Psoas muscle (tissue), 8 donors: ENCODE measurements at places on chromosomes 1 and 21.

GRCh38 chr21:35170244-35170643 is 121.1 kb upstream of the RUNX1 start:
- H3K4me3 ChIP-seq = no peak overlapping the region
- H3K27ac ChIP-seq = no peak overlapping the region
- no peaks in the 10 kb centered on the region for H3K36me3 ChIP-seq
- no peak for DNase-seq
- no peaks in the 10 kb centered on the region for H3K27me3 ChIP-seq

- no peaks in the 10 kb centered on the region for H3K36me3 ChIP-seq
- H3K4me3 ChIP-seq = no peak overlapping the region
- no peaks in the 10 kb centered on the region for H3K4me1 ChIP-seq
- H3K27ac ChIP-seq = no peak overlapping the region
- no peak for DNase-seq
Measured at GRCh38 chr1:21449906-21450305, 10.0 kb downstream of the NBPF3 start.

DNA sequence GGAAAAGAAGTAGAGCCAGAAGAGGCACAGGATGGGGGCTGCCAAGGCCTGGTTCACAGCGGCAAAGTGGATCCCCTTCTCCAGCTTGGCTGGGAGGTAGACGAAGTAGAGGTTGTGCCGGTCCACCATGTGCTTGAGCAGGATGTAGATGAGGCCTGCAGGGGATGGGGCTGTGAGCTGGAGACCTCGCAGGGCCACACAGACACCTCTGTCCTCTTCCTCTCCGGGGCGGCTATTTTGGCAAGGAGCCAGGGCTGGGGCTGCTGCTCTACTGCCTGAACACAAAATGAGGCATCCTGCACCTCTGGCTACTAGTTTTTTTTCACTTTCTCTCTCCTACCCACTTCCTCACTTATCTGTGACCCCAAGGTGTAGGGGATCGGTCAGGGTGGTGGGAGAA is 32.3 kb downstream of the TMEM63A start:
- no peak overlapping the region for H3K27ac ChIP-seq
- peak; percentile 73 for DNase-seq
- no peaks in the 10 kb centered on the region for H3K4me1 ChIP-seq
- no peak overlapping the region for H3K4me3 ChIP-seq

DNA sequence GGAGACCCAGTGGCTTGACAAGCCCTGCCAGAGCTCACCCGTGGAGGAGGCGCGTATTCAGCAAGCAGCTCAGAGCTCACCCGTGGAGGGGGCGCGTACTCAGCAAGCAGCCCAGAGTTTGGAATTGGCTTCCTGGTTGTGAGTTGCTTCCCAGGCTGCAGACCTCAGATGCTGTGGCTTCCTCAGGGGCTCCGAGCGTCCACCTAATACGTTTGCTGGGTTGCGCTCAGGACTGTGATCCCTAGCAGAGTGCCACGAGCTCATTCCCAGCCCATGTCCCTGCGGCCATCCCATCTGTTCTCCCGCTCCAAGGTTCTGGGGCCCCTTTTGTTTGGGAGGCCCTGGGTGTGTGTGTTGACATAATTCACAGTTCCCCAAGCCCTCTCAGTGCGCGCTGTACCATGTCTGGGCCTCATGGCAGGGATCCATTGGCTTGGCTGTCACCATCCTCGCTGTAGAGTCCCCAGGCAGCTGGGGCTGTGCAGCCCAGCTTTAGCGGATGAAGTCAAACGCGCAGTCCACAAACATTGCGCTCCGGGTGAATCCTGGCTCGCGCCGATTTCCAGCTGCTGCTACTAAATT is 3.6 kb downstream of the AJAP1 start:
- H3K27me3 ChIP-seq = peaks cover 63% of the 10 kb centered on the region
- DNase-seq = no peak
- H3K36me3 ChIP-seq = no peaks in the 10 kb centered on the region
- H3K4me3 ChIP-seq = no peak overlapping the region
- no peaks in the 10 kb centered on the region for H3K4me1 ChIP-seq

- H3K36me3 ChIP-seq = no peaks in the 10 kb centered on the region
- peak; percentile 49 for DNase-seq
- no peak overlapping the region for H3K4me3 ChIP-seq
- H3K27me3 ChIP-seq = no peaks in the 10 kb centered on the region
Measured at GRCh38 chr1:202135221-202135721, 9.3 kb downstream of the ARL8A start.

GRCh38 chr1:196890668-196891067 is 2.8 kb downstream of the CFHR4 start:
- no peaks in the 10 kb centered on the region for H3K4me1 ChIP-seq
- no peak overlapping the region for H3K4me3 ChIP-seq
- no peak for DNase-seq
- H3K27ac ChIP-seq = no peak overlapping the region
- no peaks in the 10 kb centered on the region for H3K36me3 ChIP-seq

GRCh38 chr1:248858096-248858890 is 592 bp downstream of the ZNF692 start:
- H3K36me3 ChIP-seq = no peaks in the 10 kb centered on the region
- H3K4me1 ChIP-seq = peaks cover 13% of the 10 kb centered on the region

DNA sequence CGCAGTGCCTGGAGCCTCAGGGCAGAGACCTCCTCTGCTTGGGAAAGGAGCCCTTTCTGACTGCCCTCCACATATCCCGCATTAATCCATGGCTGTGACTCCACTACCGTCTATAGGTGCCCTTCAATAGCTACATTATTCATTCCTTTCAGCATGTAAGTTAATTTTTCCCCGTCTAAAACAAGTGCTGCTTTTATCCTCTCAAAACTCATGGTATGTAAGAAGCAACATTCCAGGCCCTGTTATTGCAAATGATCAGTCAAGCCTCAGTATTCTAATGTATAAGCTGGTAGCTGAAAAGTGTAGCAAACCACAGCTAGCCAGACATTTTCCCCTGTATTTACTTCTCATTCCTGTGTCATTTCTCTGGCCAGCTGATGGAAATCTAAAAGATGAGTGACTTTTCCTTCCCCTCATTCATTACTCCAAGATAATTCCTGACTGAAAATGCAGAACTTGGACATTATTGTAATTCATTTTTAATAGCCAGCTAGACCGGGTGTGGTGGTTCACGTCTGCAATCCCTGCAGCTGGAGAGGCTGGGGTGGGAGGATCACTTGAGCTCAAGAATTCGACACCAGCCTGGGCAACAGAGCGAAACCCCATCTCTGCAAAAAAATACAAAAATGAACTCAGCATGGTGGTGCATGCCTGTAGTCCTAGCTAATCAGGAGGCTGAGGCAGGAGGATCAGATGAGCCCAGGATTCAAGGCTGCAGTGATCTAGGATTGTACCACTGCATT is 88.5 kb upstream of the SOD1 start:
- DNase-seq = no peak
- no peaks in the 10 kb centered on the region for H3K4me1 ChIP-seq
- H3K27ac ChIP-seq = no peak overlapping the region

DNA sequence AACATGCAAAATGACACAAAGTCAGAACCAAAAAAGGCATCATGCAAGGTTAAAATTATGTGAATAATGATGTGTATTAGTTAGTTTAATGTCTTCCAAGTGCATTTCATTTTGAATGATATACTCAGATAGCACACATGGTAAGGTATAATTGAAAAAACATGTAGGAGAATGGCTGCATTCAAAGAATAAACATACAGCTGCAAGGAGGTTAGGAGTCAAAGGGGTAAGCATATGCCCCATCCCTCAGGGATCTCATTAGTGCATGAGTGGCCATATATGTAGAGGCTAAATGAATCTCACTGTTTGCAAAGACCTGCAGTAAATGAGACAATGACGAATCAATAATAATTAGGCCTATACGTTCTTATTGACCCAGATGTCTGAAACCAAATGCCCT is 179.7 kb upstream of the HOOK1 start:
- peaks cover 5% of the 10 kb centered on the region for H3K4me1 ChIP-seq
- H3K27ac ChIP-seq = no peak overlapping the region
- H3K4me3 ChIP-seq = no peak overlapping the region
- no peaks in the 10 kb centered on the region for H3K36me3 ChIP-seq
- no peaks in the 10 kb centered on the region for H3K27me3 ChIP-seq

GRCh38 chr1:182428043-182428442 is 21.9 kb upstream of the RGSL1 start:
- no peaks in the 10 kb centered on the region for H3K27me3 ChIP-seq
- no peak overlapping the region for H3K27ac ChIP-seq
- DNase-seq = no peak

DNA sequence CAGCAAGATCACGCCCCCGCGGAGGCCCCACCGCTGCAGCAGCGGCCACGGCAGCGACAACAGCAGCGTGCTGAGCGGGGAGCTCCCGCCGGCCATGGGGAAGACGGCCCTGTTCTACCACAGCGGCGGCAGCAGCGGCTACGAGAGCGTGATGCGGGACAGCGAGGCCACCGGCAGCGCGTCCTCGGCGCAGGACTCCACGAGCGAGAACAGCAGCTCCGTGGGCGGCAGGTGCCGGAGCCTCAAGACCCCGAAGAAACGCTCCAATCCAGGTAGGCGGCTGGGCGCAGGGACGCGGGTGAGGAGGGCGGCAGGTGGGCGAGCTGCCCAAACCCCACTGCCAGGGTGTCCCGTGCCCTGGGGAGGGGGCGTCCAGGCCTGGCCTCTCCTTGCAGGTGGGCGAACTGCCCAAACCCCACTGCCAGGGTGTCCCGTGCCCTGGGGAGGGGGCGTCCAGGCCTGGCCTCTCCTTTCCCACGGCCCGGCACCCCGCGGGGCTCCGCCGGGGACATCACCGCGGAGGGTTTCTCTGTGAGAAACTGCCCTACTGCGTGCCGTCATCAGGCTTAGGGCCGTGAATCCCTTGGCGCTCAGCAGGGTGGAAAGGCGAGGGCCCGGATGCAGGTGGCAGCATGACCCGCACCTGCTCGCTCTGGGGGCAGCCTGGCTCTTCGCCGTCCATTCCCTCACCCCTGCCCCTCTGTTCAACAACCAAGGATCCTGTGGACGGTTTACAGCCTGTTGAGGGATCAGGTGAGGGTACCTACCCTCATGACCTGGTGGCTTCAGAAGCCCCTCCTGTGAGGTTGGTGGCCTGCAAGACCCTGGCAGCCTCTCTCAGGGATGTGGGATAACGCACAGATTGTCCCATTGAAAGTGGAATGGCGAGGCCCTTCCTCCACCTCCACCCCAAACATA is 534.0 kb downstream of the KIF26B start:
- H3K4me1 ChIP-seq = no peaks in the 10 kb centered on the region
- DNase-seq = no peak
- H3K27ac ChIP-seq = no peak overlapping the region
- H3K27me3 ChIP-seq = peaks cover 4% of the 10 kb centered on the region
- H3K4me3 ChIP-seq = no peak overlapping the region

DNA sequence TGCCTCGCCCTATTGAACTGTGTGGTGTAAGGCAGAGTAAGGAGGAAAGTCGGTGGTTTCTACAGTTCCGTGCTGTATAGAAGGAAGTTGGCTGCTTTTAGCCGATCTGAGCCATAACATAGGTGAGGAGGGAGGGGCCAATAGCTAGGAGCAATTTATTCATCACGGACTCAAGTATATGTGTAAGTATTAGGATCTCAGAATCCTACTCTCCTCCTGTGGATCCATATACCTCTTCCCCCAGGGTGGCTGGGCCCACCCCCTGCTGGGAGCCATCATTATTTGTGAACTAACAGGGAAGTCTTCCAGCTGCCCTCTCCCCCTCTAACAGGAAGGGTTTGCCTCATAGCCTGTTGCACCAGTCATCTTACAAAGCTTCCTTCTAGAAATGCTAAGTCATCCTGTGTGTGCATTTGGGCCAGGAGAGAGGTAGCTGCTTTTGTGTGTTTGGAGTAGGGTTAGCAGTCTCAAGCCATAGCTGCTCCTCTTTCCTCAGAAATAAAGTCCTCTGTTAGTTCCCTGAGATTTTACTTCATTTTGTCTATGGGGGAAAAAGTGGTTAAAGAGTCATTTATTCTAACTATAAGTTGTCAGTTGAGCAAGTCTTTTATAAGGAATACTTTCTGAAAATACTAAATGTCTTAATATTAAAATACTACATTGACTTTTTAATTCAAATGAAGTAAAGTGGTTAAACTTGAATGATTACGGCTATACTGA is 14.9 kb upstream of the CENPS start:
- H3K36me3 ChIP-seq = peaks cover 99% of the 10 kb centered on the region
- H3K4me1 ChIP-seq = no peaks in the 10 kb centered on the region
- H3K4me3 ChIP-seq = no peak overlapping the region
- H3K27me3 ChIP-seq = no peaks in the 10 kb centered on the region
- H3K27ac ChIP-seq = peak overlapping the region; percentile 6

- H3K27me3 ChIP-seq = no peaks in the 10 kb centered on the region
- H3K4me1 ChIP-seq = no peaks in the 10 kb centered on the region
- no peak overlapping the region for H3K4me3 ChIP-seq
- DNase-seq = no peak
Measured at GRCh38 chr1:221286399-221286798, 407.2 kb downstream of the HLX start.

GRCh38 chr1:56446531-56447098 is 132.7 kb downstream of the PLPP3 start:
- no peak overlapping the region for H3K27ac ChIP-seq
- no peaks in the 10 kb centered on the region for H3K36me3 ChIP-seq
- H3K27me3 ChIP-seq = no peaks in the 10 kb centered on the region
- peak; percentile 74 for DNase-seq
- peaks cover 16% of the 10 kb centered on the region for H3K4me1 ChIP-seq
